ENCODE measurements at places on chromosomes 1 and 21.

DNA sequence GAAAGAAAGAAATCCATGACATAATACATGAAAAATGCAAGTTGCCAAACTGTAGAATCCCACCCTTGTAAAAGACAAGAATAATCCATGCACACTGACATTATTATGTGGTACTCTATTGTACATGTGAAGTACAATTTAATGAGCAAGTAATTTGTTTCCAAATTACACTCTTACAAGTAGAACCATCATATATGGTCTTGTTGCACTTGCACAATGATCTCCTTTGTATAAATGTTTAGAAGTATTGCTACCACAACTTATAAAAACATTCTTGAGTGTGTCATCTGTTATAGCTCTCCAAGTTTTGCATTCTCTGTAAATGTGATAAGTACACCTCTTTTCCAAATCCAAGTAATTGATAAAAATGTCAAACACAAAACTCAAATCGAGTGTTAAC lies 29.1 kb upstream of the ZNF281 start:
- DNase-seq = no peak

- DNase-seq = no peak
Measured at GRCh38 chr1:115323366-115324004, 14.6 kb downstream of the NGF start.

DNA sequence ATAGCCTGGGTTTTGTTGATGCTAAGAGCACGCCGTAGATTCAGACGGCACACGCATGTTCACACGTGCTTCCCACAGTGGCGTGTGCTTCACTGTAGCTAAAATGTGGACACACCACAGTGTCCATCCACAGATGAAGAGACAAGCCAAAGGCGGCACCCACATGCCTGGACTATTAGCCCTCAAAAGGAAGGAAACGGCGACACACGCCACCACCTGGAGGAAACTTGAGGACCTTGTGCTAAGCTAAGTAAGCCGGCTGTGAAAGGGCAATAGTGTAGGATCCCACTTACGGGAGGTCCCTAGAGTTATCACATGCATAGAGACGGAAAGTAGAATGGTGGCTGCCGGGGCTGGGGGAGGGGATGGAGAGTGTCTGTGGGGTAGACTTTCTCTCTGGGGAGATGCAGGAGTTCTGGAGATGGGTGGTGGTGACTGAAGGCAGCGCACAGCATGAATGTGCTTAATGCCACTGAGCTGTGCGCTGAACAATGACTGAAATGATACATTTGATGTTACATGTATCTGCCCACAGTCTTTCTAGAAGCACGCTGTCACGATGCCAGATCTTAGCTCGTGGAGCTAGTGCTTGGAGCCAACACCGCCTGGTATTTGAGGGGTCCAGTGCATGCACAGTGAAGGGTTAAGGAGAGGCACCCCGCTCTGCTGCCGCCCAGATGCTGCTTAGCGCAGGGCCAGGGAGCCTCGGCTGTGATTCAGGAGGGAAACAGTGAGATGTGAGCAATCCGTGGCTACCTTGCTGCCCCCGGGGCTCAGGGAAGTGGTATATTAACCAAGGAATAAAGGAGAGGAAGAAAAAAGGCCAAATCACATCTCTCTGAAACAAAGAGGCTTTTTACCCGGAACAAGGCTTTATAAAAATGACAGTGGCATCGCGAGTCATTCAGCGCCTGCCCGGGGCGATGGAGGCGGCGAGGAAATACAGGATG lies 103.7 kb downstream of the PRDM16 start:
- DNase-seq = no peak

GRCh38 chr1:89451011-89451410 lies 73.6 kb upstream of the LRRC8B start:
- no peak for DNase-seq

GRCh38 chr1:64935551-64936155 lies 30.7 kb downstream of the JAK1 start:
- no peak for DNase-seq

DNA sequence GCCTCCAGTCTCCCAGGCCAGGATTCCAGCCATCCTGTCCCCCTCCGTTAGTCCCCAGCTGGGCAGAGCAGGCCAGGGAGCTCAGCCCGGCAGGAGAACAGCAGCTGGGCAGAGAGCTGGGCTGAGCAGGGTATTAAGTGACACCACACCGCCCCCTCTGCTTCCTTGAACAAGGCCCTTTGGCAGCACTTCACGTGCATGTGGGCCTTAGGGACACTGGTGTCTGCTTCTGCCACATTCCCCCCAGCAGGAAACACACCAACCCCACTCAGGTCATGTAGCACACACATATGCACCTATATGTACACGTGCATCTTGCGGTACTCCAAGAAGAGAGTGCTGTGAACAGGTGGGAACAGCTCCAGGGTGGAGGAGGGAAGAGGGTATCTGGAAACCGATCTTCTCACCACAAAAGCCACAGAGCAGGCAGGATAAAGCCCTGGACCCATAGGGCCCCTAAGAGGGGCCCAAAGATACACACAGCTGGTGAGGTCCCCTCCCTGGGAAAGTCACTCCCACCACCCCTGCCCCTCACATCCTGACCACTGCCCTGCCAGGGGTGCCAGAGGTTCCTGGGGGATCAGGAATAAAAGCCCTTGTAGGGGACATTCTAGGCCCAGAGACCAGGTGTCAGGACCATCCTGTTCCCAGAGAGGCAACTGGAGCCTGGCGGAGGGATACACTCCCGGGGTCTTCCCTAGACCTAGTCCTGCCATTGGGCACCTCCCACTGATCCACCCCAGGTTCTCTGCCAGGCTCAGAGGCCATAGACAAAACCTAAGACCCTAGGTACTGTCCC lies 4.5 kb downstream of the EPHA2 start:
- peak; percentile 75 for DNase-seq

- no peak for DNase-seq
Measured at GRCh38 chr1:100346387-100346786, 5.9 kb upstream of the CDC14A start.

GRCh38 chr1:167666416-167666815 lies 36.4 kb downstream of the RCSD1 start:
- DNase-seq = no peak

GRCh38 chr1:8947127-8947691 lies 1.5 kb downstream of the CA6 start:
- no peak for DNase-seq

GRCh38 chr1:180571060-180571831 lies 12.5 kb downstream of the OVAAL start:
- no peak for DNase-seq

DNA sequence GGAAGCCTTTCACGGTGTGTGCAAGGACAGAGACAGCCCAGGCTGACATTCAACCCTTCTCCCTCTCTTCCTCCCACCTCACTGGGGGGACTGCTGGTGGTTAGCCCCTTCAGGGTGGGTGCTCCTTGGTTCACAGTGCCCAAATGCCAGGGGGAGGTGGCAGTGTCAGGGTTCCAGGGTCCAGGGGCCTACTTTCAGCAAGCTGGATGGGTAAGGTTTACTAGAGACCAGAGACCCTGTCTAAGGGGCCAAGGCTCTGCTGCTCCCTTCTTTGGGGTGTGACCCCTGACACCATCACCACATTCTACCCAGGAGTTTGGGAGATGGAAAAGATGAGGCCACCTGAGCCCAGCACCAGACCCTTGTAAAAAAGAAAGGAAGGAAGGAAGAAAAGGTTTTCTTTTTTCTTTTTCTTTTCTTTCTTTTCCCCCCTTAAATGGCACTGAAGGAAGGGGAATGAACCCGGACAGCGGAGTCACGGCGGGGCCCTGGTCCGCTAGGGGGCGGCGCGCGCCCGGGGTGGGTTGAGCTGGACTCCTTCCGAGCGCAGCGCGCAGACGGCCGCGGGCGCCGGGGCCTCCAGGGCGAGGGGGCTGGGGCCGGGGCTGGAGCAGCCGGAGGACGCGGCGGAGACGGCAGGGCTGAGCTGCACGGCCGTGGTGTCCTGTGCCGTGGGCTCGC lies 18.8 kb downstream of the KNCN start:
- DNase-seq = no peak

DNA sequence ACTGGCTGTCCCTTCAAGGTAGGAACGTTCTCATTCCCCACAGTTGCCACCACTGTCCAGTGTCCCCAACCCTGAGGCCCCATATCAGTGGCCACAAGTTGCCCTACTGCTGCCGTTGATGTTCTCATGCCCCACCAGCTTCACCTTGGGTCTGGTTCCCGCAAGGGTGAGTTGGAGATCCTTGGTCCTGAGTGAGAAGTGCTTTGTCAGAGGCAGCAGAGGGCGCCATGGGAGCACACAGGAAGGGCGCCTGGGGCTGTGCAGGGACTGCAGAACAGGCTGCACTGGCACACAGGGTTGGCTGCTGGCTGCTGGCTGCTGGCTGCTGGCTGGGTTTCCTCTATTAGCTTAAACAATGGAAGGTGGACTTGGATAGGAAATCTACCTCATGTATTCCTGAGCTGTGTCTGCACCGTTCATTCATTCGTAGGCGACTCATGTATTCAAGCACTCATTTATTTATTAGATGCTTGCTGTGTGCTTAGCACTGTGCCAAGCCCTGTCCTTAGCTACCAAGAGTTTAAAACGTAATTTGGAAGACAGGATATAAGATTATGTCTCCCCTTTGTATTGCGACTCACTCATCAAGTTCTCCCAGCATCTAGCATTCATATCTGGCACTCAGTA lies 2.1 kb upstream of the S100A9 start:
- peak; percentile 50 for DNase-seq

GRCh38 chr1:201688514-201688913 lies 140.4 kb upstream of the IPO9 start:
- no peak for DNase-seq

DNA sequence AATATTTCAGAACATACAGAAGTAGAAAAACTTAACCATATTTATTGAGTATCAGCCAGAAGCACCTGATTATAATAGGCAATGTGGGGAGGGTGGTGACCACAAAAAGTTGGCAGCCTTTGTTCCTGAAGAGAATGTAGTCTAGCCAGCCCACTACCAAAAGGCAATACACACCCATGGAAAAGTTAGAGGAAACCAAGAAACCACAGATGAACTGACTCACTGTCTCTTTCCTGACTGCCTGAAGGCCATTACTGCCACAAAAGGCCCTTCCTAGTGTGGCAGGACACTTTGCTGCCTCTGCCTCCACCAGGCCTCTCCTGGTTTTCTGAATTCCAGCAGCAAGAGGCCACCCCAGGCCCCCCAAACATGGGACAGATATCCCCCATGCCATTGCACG lies 14.6 kb upstream of the PROX1 start:
- DNase-seq = no peak
